Left lung (tissue), 14 donors: ENCODE measurements at places on chromosomes 12 and 14. TPM values are rescaled to one million over a fixed set of nuclear protein-coding genes. Genes with fewer than 3 reads are reported as not detected.

Gene SRGAP1
- total RNA-seq, result 15.6 TPM

- H3K36me3 ChIP-seq, result no peaks in the 10 kb centered on the region
- no peaks in the 10 kb centered on the region for H3K4me1 ChIP-seq
- no peak overlapping the region for H3K4me3 ChIP-seq
- no peaks in the 10 kb centered on the region for H3K27me3 ChIP-seq
- H3K27ac ChIP-seq, result no peak overlapping the region
Measured at GRCh38 chr12:127393465-127393864, 873.5 kb upstream of the TMEM132C start.

- H3K27me3 ChIP-seq, result peaks cover 40% of the 10 kb centered on the region
- H3K4me1 ChIP-seq, result peaks cover 23% of the 10 kb centered on the region
- H3K36me3 ChIP-seq, result no peaks in the 10 kb centered on the region
- no peak overlapping the region for H3K27ac ChIP-seq
- no peak for DNase-seq
Measured at GRCh38 chr12:44874981-44875416, 1.1 kb downstream of the NELL2 start.

DNA sequence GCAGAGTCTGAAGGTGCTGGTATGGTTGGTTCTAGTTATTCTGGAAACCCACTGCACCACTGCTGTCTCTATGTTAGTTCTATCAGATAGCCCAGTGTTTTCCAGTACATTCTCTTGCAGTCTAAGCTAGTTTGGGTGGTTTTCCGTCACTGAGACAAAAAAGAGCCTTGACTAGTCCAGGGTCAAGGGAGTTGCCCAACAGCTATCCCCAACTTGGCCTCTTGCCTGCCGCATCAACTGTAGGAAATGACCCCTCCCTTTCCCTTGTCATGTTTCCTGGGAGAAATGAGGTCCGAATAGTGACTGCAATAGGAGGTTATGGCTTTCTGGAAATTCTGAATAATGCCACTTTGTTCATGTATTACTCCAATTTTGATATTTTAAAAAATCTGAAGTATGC lies 160.4 kb downstream of the EFCAB11 start:
- no peak overlapping the region for H3K4me3 ChIP-seq
- H3K36me3 ChIP-seq, result no peaks in the 10 kb centered on the region
- H3K27me3 ChIP-seq, result no peaks in the 10 kb centered on the region
- no peak for DNase-seq
